ENCODE measurements at places on chromosomes 4 and X.

- DNase-seq = no peak
Observed at GRCh38 chr4:6495296-6495590, 22.8 kb upstream of the PPP2R2C start.

- no peak for DNase-seq
Observed at GRCh38 chr4:22323691-22324090, 192.2 kb downstream of the ADGRA3 start.

GRCh38 chr4:118741301-118741855 lies 56.2 kb downstream of the METTL14 start:
- DNase-seq = no peak

DNA sequence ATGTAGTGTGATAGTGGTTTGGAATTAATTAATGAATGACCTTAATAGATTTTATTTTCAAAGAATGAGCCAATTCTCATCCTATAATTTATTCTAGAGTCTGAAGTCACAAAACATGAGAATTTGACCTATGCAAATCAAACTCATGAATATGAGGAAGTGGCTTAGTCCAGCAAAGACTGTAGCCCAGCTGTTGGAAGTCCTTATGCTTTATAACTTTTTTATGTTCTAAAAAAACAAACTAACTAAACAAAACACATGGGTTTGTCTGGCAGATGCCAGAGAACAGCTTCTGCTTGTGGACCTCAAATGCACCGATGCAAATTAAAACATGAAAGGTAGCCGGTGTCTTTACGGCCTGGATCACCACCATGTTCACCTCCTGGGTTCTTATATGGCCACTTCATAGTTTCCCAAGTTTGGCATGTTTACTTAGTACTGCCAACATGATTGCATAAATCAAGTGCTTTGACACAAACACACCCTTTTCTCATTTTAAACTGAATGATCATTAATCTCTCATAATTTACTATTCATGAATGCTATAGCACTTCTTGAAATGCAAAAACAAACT lies 277.4 kb downstream of the PAPSS1 start:
- DNase-seq = no peak

DNA sequence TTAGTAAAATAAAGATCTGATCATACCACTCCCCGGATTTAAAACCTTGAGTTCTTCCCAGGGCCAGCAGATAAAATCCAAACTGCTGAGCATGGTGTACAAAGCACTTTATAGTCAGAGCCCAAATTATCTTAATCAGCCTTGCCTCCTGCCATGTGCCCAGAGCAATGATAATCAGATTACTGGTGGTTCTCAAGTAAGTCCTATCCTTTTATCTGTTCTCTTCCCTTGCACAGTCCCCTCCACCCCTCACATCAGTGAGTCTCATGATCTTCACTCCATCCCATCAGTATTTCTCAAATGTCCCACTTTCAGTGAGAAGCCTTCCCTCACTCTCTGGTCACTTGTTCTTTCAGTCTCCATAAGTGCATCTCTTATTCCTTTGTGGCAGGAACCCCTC lies 22.7 kb downstream of the INTS6L start:
- no peak for DNase-seq

GRCh38 chr4:121701263-121701662 lies 4.5 kb upstream of the ANXA5 start:
- DNase-seq = no peak

DNA sequence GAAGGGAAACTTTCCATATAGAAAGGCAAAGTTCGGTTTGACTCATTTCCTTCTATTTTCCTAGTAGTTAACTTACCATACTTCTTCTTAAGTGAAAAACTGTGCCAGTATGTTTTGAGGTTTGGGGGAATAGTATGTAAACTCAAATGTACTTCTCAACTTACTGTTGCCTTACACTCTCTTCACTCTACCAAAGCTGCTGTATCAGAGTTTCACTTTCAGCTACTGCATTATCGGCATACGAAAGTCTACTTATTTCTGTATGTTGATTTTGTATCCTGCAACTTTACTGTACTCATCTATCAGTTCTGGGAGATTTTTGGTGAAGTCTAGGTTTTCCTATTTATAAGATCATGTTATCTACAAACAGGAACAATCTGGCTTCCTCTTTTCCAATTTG lies 932.7 kb downstream of the FAT4 start:
- DNase-seq = no peak

GRCh38 chr4:85514117-85514516 lies 39.2 kb downstream of the ARHGAP24 start:
- no peak for DNase-seq

- no peak for DNase-seq
Observed at GRCh38 chr4:150283689-150284088, 205.4 kb downstream of the DCLK2 start.

GRCh38 chrX:121763671-121764070 lies 716.3 kb downstream of the GLUD2 start:
- no peak for DNase-seq

DNA sequence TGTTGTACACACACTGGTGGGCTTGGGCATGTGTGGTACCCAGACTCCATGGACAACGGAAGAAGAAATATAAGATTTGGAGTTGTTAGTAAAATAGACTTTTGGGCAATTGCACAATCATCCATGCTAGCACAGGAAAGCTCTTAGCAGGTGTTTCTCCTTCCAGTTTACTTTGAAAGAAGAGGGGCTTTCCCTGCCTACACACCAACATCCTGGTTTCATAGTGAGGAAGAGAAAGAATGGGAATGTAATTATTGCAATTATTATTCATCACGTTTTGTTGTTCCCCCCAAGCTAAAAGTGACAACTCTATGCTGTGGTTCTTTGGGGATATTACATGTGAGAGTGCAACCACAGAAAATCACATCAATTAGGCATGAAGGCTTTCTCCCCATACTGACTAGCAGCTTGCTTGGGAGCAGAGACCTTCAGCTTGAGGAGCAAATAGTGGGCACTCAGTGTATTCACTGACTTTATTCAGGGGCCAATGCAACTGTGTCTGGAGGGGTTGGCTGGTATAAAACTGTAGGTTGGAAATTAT lies 57.2 kb upstream of the PUDP start:
- no peak for DNase-seq

GRCh38 chr4:172480471-172480870 lies 667.3 kb downstream of the GALNTL6 start:
- DNase-seq = no peak

- no peak for DNase-seq
Observed at GRCh38 chrX:141469469-141469868, 115.1 kb downstream of the SPANXA1 start.

GRCh38 chrX:23494741-23495140 lies 160.1 kb downstream of the PTCHD1 start:
- no peak for DNase-seq

- no peak for DNase-seq
Observed at GRCh38 chr4:37615720-37616063, 70.5 kb downstream of the RELL1 start.

DNA sequence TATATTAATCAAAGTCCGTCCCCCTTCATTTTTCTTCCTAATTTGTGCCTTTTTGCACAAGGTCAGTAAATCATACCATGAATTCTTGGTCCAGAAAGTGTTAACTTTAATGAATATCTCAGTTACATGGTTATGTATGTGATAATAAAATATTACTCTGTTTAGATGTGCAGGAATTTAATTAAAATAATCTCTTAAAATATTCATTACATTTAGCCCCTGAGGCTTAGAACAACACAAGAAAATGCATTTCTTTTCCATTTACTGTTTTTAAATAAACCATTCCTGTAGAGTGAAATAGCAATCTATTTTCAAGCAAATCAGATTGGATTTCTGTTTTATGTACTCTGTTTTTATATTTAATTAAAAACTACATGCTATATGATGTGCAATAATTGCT lies 17.6 kb downstream of the MAB21L2 start:
- DNase-seq = no peak

DNA sequence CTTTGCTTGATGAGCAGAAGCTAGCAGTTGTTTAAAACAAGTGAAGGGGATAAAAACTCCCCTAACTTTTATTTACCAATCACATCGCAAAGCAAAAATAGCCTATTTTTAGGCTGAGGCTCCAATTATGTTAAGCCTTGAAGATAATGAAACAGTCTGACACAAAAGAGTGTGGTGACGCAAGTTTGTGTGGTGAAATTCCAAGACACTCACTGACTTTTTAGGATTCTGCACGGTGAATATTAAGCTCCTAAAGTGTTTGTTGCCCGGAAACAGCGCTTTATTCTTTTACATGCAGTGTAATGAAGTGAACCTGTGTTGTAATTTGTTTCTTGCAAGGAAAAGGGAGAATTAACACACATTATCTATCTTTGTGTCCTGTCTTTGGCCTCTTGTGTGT lies 74.8 kb downstream of the POLA1 start:
- no peak for DNase-seq

DNA sequence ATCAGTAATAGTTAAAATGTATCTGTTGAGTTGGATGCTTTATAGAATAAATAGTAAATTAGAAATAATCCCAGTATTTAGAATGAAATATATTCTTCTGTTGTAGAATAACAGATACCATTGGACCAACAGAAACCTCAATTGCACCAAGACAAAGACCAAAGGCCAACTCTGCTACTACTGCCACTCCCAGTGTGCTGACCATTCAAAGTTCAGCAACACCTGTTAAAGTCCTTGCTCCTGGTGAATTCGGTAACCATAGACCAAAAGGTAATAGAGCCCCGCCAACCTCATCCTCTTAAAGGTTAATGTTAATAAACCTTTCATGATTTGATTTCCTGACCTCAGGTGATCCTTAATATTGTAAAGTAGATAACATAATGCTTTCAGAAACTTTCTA lies 73.8 kb downstream of the PAQR3 start:
- DNase-seq = no peak

GRCh38 chr4:11489453-11490083 lies 60.9 kb upstream of the HS3ST1 start:
- DNase-seq = peak; percentile 56

- DNase-seq = peak; percentile 9
Observed at GRCh38 chrX:17292111-17292527, 82.9 kb upstream of the NHS start.

- no peak for DNase-seq
Observed at GRCh38 chrX:153706799-153707198, 17.4 kb downstream of the BCAP31 start.

- no peak for DNase-seq
Observed at GRCh38 chr4:106914223-106914622, 121.9 kb downstream of the DKK2 start.

Measured in MV-4-11 (cell line).